ENCODE measurements at places on chromosomes 16 and 17.

- DNase-seq: no peak
These were observed 182.3 kb downstream of the TMEM132E start for GRCh38 chr17:34761646-34762045.

- no peak for DNase-seq
These were observed 28.9 kb upstream of the SPPL2C start for GRCh38 chr17:45815752-45816151.

- DNase-seq: no peak
These were observed 53.9 kb downstream of the HS3ST3B1 start for GRCh38 chr17:14354807-14355206.

DNA sequence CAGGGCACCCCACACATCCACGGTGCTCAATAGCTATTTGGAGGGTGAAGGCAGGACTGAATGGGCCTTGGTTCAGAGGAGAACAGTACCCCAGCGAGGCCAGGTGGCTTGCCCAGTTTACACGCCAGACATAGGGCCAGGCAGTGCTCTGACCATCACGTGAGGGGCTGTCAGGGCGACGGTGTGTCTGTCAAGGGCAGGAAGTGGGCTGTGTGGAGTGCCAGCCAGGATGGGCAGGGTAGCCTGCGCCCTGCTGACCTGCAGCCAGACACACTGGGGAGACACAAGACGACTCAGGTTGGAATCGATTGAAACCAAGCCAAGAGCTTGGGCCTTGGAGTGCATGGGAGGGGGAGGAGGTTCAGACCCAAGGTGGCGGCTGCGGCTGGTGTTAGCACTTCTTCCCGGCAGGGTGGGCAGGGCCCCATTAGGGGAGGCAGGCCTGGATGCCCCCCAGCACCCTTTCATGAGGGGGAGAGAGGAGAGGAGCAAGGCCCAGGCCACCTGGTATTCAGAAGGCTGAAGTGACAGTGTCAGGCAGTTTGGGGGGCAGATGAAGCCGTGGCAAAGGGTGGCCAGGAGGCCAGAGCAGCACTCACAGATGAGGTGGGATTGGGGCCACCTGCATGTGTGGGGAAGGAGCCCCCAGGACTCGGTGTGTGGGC, 68.2 kb downstream of the SREBF1 start:
- DNase-seq: no peak

DNA sequence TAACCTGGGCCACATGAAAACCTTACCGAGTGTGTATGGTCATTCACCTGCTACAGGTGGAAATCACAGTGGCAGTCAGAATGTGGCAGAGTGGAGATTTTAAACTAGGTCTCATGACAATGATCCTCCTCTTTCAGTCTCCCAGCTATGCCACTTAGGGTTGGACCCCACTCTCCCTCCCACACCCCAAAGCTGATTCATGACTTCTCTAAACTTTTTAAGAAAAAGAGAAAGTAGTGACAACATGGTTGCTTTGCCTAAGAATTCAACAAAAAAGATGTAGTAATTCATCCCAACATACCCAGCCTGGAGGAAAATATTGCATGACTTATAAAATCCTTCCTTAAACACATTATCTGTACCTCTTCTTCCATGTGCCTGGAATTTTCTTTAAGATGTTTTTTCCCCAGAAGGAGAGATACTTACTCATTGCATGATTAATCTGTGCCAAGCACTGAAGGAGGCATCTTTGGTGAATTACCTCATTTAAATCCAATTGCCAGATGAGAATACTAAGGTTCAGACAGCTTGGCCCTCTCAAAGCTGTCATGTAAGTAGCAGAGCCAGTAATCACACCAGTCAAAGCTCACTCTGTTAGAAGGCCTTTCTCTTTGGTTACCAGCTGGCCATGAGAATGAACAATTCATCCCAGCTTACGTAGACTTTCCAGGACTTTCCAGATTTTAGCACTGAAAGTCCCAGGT, 119.9 kb downstream of the COPRS start:
- peak; percentile 46 for DNase-seq

DNA sequence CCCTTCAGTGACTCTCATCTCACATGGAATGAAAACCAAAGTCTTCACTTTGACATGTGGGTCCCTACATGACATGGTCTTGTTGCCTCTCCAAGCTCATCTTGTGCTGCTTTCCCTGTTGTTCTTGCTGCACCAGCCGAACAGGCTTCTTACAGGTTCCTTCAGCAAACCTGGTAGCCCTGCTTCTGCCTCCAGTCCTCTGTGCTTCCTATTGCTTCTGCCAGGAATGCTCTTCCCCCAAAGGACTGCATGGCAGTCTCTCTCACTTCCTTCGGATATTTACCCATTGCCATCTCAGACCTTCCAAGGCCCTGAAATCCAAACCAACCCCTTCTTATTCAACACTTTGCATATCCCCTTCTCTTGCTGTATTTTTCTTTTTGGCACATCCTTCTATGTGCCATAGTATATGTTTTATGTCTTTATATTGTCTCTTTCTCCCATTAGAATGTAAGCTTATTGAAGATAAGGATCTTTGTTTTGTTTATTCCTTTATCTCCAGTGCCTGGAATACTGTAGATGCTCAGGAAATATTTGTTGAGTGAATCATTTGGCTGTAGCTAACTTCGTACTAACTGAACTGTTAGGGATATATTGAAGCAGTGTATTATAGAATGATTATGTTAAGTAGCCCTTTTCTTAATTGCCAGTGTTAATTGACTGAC, 57.9 kb upstream of the SLC12A3 start:
- no peak for DNase-seq

DNA sequence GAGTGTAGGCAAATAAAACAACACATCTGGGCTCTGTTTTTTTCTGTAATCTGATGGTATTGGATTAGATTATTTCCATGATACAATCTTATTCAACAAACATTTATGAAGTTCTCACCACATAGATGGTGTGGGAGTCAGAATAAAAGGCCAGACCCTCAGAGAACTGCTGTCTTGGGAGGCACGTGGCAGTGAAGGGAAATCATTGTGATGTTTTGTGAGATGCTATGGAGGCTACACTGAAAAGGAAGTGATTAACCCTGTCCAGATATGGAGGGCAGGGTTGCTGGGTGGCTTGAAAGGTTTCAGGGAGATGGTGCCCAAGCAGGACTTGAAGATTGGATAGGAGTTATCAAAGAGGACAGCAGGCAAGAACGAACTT, 35.6 kb downstream of the DHRS7B start:
- DNase-seq: no peak

All from Daoy (cell line).